ENCODE measurements at places on chromosomes 16 and 17.

GRCh38 chr16:88331989-88332920, 50.5 kb upstream of the ZNF469 start:
- DNase-seq, result peak; percentile 30

- DNase-seq, result peak; percentile 61
Measured at GRCh38 chr16:12819126-12820117, 15.7 kb upstream of the CPPED1 start.

DNA sequence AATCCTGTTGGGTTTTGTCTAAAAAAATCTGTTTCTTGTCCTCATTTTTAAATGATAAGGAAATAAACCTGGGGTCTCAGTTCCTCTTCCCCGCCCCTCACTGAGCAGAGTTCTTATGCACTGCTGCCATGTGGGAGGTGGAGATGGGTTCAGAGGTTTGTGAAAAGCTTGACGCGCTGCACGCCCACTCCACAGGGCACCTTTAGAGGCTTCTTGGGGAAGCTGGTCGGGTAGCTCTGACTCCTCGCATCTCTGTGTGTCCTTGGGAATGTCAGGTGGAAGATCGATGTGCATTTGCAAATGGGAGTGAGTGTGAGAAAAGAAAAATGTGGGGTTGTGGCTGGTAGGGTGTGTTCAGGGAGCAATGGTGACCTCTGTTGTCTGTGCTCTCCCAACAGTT, 4.7 kb upstream of the ZNHIT3 start:
- no peak for DNase-seq

GRCh38 chr16:57503366-57503765, 17.1 kb upstream of the DOK4 start:
- DNase-seq, result no peak

DNA sequence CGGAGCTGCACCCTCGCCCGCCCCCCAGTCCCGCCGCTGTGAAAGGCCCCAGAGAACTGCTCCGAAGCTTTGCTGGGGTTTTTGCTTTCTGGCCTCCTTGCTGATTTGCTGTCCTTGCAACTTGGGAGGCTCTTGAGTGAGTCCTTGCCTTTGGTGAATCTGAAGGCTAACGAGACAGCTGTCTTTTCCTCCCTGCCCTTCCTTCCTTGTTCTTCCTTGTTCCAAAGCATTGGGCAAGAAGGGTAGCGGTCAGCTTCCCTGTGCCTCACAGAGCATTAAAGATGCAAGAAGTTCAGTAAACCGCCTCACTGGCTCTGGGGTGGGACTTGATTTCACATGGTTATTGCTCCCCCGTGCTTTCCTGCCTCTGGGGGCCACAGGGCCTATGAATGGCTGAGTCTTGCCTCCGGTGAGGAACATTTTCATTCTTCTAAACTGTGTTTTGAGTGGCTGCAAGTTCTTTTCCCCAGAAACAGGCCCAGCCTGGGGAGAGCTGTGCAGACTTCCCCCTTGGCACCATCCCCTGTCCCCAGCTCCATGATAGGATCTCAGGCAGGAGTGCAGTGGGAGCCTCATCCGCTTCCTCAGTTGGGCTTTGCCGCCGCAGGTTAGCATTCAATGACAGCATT, 1.4 kb downstream of the YPEL2 start:
- peak; percentile 58 for DNase-seq

DNA sequence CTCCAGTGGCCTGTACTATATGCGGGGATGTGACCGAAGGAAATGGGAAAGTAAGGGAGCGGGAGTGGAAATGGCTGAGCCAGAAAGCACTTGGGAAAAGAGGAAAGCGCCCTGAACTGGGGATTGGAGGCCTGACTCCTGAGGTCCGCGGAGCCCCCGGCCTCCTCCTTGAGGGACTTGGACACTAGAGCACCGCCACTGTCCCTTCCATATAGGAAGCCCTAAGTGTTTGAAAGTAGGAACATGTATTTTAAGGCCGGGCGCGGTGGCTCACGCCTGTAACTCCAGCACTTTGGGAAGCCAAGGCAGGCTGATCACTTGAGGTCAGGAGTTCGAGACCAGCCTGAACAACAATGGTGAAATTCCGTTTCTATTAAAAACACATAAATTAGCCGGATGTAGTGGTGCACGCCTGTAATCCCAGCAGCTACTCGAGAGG, 530 bp upstream of the ZDHHC7 start:
- DNase-seq, result no peak

DNA sequence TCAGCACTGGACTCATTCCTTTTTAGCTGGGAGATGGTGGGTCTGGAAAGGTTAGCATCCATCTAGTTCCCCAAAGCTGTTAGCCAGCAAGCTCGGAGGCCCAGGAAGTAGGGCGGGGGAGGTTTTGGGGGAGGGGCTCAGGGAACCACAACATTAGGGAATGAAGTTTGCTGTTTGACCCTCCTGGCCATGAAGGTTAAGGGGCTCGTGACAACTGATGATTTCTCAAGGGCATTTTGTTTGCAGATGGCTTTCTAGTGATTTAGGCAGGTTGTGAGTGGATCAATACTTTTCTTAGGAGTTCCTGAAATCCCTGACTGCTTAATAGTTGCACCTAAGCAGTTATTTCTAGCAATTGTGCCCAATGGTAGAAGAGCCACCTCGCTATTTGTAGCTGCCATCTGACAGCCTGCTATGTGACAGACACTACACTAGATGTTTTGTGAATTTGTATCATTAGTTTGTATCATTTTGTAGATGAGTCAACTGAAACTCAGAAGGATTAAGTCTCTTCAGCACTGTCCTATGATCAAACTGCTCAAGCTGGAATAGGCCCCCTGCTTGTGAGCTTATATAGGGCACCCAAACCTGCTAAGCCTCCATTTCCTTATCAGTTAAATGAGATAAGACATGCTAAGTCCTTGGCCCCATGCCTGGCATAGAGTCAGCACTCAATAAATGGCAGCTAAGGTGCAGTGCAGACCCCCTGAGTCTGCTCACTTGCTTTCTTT, 146.4 kb downstream of the IRX3 start:
- DNase-seq, result no peak

- no peak for DNase-seq
Measured at GRCh38 chr17:6334386-6334785, 100.5 kb downstream of the AIPL1 start.

DNA sequence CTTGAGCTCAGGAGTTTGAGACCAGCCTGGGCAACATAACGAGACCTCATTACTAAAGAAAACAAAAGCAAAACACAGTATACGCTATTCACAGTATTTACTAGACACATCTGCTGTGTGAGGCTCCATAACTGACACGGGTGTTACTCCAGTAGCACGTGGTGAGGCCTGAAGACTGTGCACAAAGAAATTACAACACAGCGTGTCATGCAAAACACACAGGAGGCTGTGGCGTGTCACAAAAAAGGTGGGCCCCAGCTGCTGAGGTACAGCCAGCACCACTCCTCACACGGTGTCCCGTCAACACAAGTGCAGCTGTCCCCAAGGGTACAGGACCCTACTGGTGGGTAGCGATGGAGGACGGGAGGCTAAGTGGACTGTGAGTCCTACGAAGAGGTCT, 2.7 kb downstream of the CYBC1 start:
- DNase-seq, result no peak

- peak; percentile 64 for DNase-seq
Measured at GRCh38 chr16:70738083-70738977, 52.5 kb upstream of the MTSS2 start.

DNA sequence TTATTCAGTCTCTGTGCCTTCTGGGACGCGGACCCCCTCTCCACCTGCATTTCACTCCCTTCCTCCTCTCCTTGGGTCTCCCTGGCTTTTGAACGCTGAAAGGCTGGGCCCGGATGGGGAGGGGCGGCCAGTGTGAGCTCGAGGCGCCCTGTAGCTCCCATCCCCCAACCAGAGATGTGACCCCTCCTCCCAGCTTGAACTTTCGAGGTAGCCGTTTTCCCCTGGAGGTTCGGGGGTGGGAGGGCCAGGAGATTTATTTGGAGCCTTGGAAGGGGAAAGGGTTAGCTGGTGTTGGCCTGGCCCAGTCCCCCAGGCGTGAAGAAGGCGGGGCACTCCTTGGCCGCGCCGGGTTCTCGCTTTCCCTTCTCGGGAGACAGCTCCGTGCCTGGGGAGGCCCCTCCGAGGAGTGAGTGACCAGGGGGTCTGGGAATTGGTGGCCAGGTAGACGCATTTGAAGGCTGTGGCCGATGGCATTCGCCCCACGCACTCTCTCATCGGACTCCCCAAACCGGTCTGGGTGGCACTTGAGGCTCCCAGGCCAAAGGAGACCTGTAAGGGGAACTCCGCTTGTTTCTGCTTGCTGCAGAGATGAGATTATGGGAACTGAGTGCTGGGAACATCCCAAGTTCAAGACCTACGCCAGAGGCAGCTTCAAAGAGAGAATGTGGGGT, 942 bp downstream of the LDAF1 start:
- DNase-seq, result no peak

DNA sequence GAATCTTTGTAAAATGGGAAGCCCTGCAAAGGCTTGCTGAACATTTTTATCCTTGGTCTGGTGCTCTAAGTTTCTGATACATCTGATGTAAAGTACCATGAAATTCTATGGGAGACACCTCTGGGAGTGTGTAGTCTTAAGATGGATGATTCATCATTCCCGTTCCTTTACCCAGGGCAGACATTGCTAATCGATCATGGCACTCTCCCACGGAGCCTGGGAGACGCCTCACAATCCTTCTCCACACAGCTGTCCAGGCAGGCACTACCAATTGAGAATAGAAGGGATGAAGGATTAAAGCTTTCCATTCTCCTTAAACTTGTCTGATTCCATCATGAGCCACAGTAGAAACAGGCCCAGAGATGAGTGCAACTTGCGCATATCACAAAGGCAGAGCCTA, 144.8 kb downstream of the GSG1L start:
- DNase-seq, result no peak

GRCh38 chr16:75452464-75453190, 11.9 kb downstream of the TMEM170A start:
- no peak for DNase-seq

DNA sequence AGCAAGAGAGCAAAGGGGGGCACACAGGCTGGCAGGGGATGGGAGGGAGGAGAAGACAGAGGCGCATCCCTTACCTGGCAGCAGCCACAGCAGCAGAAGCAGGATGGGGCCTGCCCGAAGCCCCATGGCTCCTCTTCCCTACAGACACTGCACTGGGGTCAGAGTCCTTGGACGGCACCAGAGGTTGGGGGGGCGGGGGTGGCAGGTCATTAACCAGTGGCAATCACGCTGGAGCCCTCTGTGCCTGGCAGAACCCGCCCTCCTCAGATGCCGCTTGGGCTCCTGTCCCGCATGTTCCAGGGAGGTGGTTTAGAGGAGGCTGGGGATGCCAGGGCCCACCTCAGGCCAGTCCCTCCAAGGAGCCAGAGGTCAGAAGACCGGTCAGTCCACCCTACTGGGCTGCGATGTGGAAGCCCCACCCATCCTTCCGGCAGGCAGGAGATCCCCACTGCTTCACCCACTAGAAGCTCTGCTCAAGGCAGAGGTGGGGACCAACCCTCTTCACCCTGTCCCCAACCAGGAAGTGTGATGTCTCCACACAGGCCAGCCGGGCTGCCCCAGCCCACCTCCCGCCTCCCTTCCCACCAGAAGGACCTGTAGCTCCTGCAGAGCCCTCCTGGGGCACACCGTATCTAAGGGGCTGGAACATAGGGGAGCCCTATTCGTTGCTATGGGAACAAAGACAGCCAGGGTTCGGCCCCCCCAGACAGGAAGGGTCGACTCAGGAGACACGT, 11.7 kb downstream of the ZG16B start:
- DNase-seq, result no peak

DNA sequence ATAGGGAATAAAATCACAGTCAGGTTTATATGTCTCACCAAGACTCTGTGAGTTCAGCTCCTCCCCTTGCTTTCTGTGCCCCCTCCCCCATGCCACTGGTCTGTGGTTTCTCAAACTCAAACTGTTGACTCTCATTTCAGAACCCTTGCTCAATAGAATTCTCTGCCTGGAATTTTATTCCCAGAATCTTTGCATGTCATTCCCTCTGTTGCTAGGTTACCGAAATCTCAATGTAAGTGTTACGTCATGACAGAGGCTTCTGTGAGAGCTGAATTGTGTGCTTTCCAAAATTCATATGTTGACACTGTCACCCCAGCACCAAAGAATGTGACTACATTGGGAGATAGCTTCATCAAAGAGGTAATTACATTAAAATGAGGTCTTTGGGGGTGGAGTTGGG, 1938.8 kb downstream of the TP53TG3F start:
- no peak for DNase-seq

DNA sequence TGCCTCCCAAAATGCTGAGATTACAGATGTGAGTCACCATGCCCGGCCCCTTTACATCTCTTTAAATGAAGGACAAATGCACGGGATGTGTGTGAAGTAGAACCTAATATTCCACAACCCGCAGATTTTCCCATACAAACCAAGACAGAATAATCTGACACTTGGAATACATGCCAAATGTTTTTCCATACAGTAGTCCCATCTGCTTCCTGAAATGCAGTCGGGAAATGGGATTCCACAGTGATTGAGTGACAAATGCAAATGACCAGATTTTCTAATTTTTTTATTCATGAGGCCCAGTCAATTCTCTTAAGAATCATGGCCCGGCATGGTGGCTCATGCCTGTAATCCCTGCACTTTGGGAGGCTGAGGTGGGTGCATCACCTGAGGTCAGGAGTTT, 6.8 kb upstream of the ZNF200 start:
- DNase-seq, result no peak

- no peak for DNase-seq
Measured at GRCh38 chr16:66479661-66480264, 52.7 kb downstream of the BEAN1 start.

DNA sequence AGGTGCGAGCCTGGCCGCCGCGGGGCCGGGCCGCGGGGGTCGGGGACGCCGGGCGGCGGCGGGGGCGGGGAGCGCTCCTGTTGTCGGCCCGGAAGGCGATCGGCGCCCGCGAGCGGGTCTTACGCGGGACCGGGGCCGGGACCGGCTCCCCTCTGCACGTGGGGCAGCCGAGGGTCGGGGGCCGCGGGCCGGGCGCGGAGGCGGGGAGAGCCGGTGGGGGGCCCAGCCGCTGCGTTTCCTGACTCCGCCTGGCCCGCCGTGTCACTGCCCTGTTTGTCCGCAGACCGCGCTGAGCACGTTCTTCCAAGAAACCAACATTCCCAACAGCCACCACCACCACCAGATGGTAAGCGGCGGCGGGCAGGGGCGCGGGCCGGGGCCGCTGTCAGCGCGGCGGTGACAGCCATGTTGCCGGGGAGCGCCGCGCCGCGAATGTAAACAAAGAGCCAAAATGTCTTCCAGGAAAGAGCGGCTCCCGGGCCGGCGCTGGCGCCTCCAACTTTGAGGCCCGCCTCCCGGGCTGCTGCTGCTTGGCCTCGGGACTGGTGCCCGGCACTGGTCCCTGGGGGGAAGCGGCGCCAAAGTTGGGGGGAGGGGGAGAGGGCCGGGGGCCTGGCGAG, 586 bp downstream of the UBALD2 start:
- DNase-seq, result peak; percentile 47

GRCh38 chr16:21973945-21974344, 20.8 kb downstream of the UQCRC2 start:
- no peak for DNase-seq

DNA sequence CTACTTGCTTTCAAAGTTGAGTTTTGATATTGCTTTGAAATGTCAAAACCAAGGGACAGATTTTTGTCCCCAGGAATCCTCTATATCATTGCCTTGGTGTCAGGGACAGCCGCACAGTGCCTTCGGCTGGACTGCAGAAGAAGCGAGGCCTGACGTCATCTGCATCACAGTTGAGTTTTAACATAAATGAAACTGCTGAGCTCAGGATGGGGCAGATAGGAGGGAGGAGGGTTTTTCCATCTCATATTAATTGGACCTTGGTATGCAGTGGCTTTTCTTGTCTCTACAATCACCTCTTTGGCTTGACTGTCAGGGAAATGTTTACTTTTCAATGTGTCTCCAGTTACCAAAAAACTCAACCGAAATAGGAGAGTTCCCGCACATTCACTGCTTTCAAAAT, 111.3 kb downstream of the AATF start:
- DNase-seq, result no peak
